Spinal cord (tissue), 10 donors: ENCODE measurements at places on chromosomes 13 and 19. TPM values are rescaled to one million over a fixed set of nuclear protein-coding genes. Genes with fewer than 3 reads are reported as not detected.

DNA sequence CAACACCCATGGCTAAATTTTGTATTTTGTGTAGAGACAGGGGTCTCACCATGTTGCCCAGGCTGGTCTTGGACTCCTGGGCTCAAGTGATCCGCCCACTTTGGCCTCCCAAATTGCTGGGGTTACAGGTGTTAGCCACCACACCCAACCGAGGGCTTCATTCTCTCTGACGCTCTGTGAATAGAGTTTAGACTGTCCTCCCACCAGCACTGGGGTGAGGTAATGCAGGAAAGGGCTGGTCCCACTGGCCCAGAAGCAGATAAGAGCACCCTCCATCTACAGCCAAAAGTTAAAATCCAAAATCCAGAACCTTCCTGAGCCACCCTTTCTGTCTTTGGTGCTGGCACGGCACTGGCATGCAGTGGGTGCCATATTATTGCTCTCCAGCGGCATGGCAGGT, 31.8 kb upstream of the HOMER3 start:
- no peak for DNase-seq
- no peaks in the 10 kb centered on the region for H3K27me3 ChIP-seq
- H3K36me3 ChIP-seq: no peaks in the 10 kb centered on the region
- H3K27ac ChIP-seq: no peak overlapping the region
- no peaks in the 10 kb centered on the region for H3K4me1 ChIP-seq

DNA sequence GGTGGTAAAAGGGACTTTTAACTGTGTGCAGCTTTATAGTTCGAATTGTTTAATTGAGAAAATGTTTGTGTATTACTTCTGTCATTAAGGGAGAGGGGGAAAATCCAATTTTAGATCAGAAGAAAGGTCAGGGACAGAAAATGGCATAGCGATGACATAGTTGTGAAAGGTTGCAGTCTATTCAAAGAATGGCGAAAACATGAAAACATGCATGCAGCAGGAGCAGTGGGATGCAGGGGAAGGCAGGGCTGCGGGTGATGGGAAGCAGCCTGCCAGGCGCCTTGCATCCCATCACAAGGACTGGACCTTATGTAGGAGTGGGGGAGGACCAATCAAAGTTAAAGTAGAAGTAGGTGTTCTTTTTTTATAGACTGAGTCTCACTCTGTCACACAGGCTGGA, 125.9 kb downstream of the CDK8 start:
- DNase-seq: no peak
- no peak overlapping the region for H3K27ac ChIP-seq

- no peaks in the 10 kb centered on the region for H3K36me3 ChIP-seq
- no peaks in the 10 kb centered on the region for H3K4me1 ChIP-seq
- H3K27me3 ChIP-seq: no peaks in the 10 kb centered on the region
- H3K4me3 ChIP-seq: no peak overlapping the region
- no peak overlapping the region for H3K27ac ChIP-seq
Measured at GRCh38 chr13:71056581-71056980, 810.4 kb downstream of the DACH1 start.

- no peaks in the 10 kb centered on the region for H3K36me3 ChIP-seq
- no peak overlapping the region for H3K4me3 ChIP-seq
- no peak for DNase-seq
- no peak overlapping the region for H3K27ac ChIP-seq
- H3K4me1 ChIP-seq: no peaks in the 10 kb centered on the region
Measured at GRCh38 chr13:71712988-71713653, 153.9 kb downstream of the DACH1 start.

GRCh38 chr13:38979891-38980749, 10.5 kb downstream of the STOML3 start:
- H3K27me3 ChIP-seq: peaks cover 2% of the 10 kb centered on the region
- no peak for DNase-seq
- H3K36me3 ChIP-seq: no peaks in the 10 kb centered on the region
- peak overlapping the region; percentile 63 for H3K27ac ChIP-seq

GRCh38 chr19:54029930-54030490, 33.7 kb downstream of the VSTM1 start:
- H3K27ac ChIP-seq: no peak overlapping the region
- H3K27me3 ChIP-seq: no peaks in the 10 kb centered on the region

DNA sequence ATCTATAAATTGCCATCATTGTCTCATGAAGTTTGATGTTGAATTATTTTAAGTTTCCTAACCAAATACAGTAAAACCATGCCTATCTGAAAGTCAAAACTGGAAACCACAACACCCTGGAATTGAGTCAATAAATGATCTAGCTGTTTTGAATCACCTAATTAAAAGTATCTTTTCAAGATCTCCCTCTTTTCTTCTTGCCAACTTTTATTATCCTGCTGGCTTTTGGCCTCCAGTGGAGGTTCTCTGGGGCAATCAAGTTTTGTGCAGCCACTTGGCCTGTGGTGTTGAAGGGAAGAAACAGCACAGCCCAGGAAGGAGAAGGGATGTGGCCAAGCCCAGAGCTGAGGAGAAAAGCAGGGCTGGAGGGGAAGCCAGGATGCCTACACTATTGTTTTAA, 255.4 kb downstream of the COG6 start:
- no peaks in the 10 kb centered on the region for H3K36me3 ChIP-seq
- no peak overlapping the region for H3K4me3 ChIP-seq
- H3K27me3 ChIP-seq: no peaks in the 10 kb centered on the region
- H3K4me1 ChIP-seq: no peaks in the 10 kb centered on the region
- H3K27ac ChIP-seq: no peak overlapping the region

DNA sequence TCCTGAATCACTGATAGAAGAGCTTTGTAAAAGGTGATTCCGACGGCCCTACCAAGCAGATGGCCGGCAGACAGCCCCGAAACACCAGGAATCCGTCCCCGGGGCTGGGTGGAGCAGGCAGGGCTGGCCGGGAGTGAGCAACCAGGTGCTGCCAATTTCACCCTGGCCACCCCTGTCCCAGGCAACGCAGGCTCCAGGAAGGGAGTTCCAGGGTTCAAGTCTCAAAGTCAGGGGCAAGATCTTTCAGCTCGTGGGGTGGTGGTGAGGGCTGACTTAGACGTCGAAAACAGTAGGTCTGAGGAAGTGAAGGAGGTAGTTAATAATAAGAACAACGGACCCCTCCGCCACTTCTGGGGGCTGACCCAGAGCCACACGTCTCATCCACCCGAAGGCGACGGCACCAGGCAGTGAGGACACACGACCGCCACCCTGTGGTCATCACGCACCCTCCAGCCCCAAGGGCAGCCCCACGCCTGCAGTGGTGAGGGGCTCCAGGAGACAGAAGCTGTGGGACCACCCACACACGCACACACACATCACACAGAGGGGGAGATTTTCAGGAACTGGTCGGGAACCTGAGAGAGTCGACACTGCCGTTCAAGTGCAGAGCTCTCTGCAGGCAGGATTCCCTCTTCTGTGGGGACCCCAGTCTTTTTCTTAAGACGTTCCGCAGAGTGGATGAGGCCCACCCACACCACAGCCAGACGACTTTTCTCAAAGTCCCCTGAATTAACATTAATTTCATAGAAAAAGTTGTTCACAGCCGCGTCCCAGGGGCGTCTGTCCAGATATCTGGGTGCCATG, 67.2 kb downstream of the SPACA7 start:
- H3K36me3 ChIP-seq: no peaks in the 10 kb centered on the region
- H3K27ac ChIP-seq: no peak overlapping the region
- peaks cover 18% of the 10 kb centered on the region for H3K27me3 ChIP-seq

- H3K27me3 ChIP-seq: no peaks in the 10 kb centered on the region
- peaks cover 7% of the 10 kb centered on the region for H3K4me1 ChIP-seq
- H3K36me3 ChIP-seq: peaks cover 3% of the 10 kb centered on the region
- no peak overlapping the region for H3K27ac ChIP-seq
Measured at GRCh38 chr13:112572366-112572765, 15.6 kb downstream of the TUBGCP3 start.

- no peak overlapping the region for H3K27ac ChIP-seq
- peaks cover 14% of the 10 kb centered on the region for H3K4me1 ChIP-seq
- no peak for DNase-seq
- H3K36me3 ChIP-seq: no peaks in the 10 kb centered on the region
Measured at GRCh38 chr19:30327331-30327730, 44.9 kb upstream of the ZNF536 start.

DNA sequence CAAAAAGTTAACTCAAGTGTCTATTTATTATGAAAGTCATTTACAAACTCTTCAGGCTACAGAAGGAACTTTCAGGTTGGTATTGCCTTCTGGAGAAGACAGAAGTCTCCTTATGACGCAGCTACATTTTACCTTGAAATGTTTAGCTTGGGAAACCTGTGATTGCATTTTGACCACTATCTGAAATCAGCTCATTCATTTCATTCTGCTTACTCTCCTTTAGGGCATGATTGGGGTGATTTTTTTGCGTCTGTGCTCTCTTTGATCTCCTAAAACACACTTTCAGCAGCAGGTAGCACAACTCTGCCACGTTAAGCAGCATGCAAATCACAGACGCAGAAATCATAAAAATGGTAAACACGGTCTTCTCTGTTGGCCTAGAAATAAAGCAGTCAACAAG, 9.6 kb downstream of the GJB6 start:
- H3K4me1 ChIP-seq: no peaks in the 10 kb centered on the region
- no peaks in the 10 kb centered on the region for H3K36me3 ChIP-seq
- H3K4me3 ChIP-seq: no peak overlapping the region
- H3K27me3 ChIP-seq: no peaks in the 10 kb centered on the region
- no peak overlapping the region for H3K27ac ChIP-seq
- DNase-seq: no peak

GRCh38 chr19:38596057-38596981, 21.4 kb downstream of the MAP4K1 start:
- H3K27me3 ChIP-seq: no peaks in the 10 kb centered on the region
- peaks cover 10% of the 10 kb centered on the region for H3K4me1 ChIP-seq
- H3K27ac ChIP-seq: no peak overlapping the region
- H3K36me3 ChIP-seq: no peaks in the 10 kb centered on the region
- peak; percentile 47 for DNase-seq

DNA sequence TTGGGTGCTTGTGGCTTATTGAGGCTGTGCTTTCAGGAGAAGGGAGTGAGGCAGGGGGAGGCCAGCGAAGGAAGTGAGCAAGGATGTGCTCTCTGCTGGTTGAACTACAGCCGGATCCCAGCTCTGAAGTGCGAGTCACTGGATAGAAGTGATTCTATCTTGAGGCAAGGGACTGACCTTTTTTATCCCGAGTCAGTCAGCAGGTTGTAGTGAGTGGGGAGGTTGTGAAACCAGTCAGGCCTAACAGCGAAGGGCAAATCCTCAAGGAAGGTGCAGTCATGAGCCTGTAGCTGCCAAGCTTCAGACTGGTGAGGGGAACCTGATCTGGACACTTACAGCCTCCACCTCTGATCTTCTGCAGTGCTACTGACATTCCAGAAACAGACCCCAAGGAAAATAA, 18.6 kb downstream of the SCEL start:
- H3K36me3 ChIP-seq: no peaks in the 10 kb centered on the region
- H3K27ac ChIP-seq: no peak overlapping the region
- no peak overlapping the region for H3K4me3 ChIP-seq
- no peaks in the 10 kb centered on the region for H3K4me1 ChIP-seq

DNA sequence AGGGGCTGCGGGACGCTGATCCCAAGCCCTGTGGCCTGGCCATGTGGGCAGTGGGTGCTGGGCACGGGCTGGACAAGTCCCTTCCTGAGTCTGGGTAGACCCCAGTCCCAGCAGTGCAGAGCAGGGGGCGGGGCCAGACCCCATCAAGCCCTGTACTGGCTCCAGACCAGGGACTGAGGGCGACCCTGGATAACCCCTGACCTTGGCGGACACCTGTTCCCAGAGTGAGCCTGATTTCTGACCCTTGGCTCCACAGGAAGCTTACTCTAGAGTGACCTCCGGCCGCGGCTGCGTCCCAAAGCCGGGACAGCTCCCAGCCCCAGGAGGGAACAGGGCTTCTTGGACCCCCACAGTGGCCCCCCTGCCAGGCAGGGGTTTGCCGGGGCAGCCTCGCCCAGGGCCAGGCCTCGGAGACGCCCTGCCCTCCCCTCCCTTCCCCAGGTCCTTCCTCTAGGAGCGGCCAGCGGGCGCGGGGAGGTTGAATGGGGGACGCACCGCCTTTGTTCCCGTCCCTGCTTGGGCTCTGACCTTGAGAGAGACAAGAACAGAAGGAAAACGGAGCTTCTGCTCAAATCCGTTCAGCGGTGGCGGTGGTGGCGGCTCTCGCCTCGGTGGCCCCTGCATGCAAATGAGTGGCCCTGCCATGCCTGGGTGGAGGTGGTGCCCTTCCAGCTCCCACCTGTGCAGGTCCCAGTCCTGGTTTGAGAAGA, 2.3 kb upstream of the EFNA2 start:
- peaks cover 47% of the 10 kb centered on the region for H3K36me3 ChIP-seq
- H3K4me1 ChIP-seq: peaks cover 50% of the 10 kb centered on the region
- H3K4me3 ChIP-seq: no peak overlapping the region

DNA sequence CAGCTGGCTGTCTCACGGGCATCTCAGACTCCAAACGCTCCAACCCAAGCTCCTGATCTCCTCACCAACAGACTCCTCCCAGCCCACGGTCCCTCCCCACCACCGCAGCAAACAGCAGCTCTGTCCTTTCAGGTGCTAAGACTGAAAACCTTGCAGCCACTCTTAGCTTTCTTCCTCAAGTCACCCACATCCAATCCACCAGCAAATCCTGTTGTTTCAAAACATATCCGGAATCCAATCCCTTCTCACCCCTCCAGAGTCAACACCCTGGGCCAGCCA, 20.8 kb downstream of the C19orf81 start:
- no peak for DNase-seq
- no peak overlapping the region for H3K27ac ChIP-seq
- H3K27me3 ChIP-seq: peaks cover 25% of the 10 kb centered on the region
- peaks cover 7% of the 10 kb centered on the region for H3K4me1 ChIP-seq
- peaks cover 36% of the 10 kb centered on the region for H3K36me3 ChIP-seq

GRCh38 chr13:45393941-45394570, 24.1 kb downstream of the SLC25A30 start:
- H3K27ac ChIP-seq: no peak overlapping the region
- H3K27me3 ChIP-seq: no peaks in the 10 kb centered on the region
- no peak for DNase-seq
- H3K4me3 ChIP-seq: no peak overlapping the region
- H3K4me1 ChIP-seq: no peaks in the 10 kb centered on the region
- peaks cover 24% of the 10 kb centered on the region for H3K36me3 ChIP-seq

GRCh38 chr19:10068205-10068604, 17.9 kb upstream of the SHFL start:
- DNase-seq: no peak
- H3K27me3 ChIP-seq: no peaks in the 10 kb centered on the region
- no peak overlapping the region for H3K4me3 ChIP-seq

Gene EPSTI1
- 16.0 TPM for total RNA-seq

Gene SMIM17
- 13.8 TPM for total RNA-seq

Gene ERCC1
- 45.3 TPM for total RNA-seq

Gene RDH8
- not detected for total RNA-seq

Gene IZUMO2
- total RNA-seq: not detected

Gene ZNF439
- 30.2 TPM for total RNA-seq

Gene WDR88
- total RNA-seq: 0.22 TPM

Gene RYR1
- total RNA-seq: 6.0 TPM
